ELF-1 (cell line): ENCODE measurements at places on chromosomes 5 and 9.
A peak's percentile ranks its signal among the peaks of the same experiment; 100 is the strongest.

DNA sequence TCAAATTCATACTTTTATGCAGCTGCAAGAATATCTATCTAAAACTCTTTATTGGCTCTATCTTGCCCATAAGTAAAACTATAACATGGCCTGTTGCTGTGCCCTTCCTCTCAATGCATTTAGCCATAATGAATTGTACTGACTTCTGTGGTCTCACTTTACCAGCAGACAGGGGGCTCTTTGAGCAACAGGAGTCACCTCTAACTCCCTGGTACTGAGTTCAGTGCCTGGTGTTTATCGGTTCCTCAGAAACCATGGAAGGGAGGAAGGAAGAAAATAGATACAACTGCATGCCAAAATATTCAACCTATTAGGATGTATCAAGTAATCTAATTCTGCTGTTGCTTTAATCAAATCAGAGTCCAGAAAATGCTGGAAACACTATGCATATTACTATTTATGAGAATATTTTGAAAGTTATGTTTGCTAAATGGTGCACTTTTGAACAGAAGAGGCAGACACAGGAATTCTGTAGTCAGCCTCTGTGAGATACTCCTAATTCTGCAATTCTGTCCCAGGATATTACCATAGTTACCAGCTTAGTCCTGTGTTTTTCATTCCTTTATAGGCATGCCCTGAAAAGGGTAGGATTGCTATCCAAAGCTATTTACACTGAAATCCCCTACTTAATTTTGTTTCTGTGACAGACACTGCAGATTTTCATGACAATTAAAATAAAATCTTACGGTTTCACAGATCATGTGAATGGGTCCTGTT is 89.8 kb downstream of the CD180 start:
- DNase-seq, result no peak

- DNase-seq, result no peak
Measured at GRCh38 chr5:123597018-123597417, 85.0 kb downstream of the CSNK1G3 start.

DNA sequence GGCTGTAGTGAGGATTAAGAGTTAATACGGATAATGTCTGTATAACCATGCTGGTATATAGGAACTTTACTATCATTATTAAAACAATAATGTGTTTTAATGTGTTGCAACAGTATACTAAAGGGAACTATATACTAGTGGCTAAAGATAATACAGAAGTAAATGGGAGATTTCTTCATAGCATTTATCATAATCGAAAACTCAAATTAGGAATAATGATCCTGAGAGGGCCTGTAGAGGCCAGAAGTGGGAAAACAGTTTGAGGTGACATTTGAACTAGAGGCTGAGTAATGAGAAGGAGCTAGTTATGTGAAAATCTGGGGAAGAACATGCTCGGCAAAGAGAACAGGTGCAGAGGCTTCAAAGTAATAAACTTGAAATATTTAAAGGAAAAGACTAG is 2.9 kb downstream of the TCERG1 start:
- DNase-seq, result no peak

- DNase-seq, result no peak
Measured at GRCh38 chr5:142540922-142541422, 144.9 kb downstream of the FGF1 start.

GRCh38 chr5:170211575-170212334 is 21.0 kb upstream of the C5orf58 start:
- DNase-seq, result no peak

GRCh38 chr5:39376293-39376714 is 12.0 kb upstream of the C9 start:
- peak; percentile 49 for DNase-seq

DNA sequence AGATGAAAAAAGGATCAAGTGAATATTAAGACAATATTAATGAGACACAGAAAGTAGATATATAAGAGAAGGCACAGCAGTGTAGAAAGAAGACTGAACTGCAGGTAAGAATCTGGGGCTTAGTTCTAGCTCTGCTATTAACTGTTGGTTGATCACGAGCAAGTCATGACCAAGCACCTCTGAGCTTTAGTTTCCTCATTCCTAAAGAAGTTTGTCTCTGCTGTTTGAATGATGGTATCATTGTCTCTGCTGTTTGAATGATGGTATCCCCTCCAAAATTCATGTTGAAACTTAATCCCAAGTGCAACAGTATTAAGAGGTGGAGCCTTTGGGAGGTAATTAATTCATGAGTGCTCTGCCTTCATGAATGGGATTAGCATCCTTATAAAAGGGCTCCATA is 2.5 kb upstream of the NME5 start:
- no peak for DNase-seq

DNA sequence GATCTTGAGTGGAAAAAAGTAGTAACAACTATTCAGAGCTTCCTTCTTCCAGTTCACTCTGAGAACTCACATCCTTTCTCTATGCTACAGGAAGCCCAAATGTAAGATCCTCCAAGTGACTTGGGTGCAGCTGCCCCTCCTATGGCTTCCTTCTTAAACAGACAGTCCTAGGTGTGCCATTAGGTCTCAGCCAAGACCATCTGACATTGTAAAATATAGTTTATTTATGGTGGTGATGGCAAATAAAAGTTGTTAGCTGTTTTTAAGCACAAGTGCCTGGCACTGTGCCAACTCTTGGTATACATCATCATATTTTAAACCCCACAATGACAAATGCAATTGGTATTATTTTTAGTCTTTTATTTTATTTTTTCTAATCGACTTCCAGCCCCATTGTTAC is 58.1 kb downstream of the TMEM252 start:
- DNase-seq, result no peak

DNA sequence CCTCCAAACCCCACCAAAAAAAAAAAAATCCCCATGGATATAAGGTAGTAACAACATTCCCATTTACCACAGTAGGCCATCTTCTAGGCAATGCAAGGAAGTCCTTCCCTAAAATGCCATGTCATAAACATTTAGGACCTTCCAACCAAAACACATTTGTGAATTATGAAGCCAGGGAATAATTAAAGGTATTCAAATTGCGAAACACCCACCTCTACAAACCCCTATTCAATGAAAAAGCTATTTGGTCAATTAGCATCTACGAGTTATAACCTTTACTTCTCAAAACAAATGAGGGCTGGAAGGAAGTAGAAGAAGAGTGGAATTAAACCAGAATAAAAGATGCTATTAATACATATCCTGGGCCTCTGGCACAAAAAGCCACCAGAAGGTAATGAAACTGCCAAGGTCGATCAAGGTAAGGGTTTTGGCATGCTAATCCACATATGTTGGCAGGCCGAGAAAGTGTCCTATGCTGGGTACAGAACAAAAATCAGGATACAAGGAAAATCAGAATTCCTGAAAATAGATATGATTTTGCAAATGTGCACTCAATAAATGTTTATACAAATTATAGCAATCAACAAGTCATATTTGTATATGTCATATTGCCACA is 47.7 kb downstream of the MTMR12 start:
- DNase-seq, result no peak

- no peak for DNase-seq
Measured at GRCh38 chr5:53874409-53874808, 314.0 kb downstream of the NDUFS4 start.

GRCh38 chr5:66015196-66015960 is 89.0 kb downstream of the ERBIN start:
- no peak for DNase-seq

- DNase-seq, result peak; percentile 46
Measured at GRCh38 chr5:123512611-123513461, 859 bp downstream of the CSNK1G3 start.

DNA sequence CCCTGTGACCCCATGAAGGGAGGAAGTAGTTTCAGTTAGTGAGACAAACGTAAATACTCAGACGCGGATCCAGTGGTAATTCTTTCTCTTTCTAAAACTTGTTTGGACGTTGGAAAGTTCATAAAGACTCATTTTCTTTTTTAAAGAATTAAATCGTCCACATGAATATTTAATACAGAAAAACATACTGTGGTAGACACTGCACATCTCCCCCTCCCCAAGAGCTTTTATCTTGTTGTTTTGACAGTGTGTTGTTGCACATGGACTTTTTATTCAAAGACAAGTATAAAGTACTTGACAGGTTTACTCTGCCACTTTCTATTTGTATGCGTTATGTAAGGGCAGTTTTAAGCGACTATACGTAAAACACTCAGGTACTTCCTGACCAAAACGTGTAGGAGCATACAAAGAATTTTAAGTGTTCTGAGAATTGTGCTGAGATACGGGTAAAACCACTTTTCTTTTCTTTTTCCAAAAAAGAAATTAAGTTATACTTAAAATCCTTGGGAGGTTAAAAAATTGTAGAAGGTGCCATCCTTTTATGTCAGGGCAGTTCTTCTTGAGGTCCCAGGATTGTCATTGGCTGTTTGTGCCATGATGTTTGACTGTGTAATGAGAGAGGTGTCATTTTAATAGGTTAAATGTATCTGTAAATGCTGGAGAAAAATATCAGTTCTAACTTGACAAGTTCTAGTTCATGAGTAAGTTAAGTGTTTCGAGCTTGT is 1.3 kb downstream of the NIPBL start:
- peak; percentile 10 for DNase-seq

- DNase-seq, result no peak
Measured at GRCh38 chr9:121642758-121643157, 8.7 kb upstream of the DAB2IP start.

DNA sequence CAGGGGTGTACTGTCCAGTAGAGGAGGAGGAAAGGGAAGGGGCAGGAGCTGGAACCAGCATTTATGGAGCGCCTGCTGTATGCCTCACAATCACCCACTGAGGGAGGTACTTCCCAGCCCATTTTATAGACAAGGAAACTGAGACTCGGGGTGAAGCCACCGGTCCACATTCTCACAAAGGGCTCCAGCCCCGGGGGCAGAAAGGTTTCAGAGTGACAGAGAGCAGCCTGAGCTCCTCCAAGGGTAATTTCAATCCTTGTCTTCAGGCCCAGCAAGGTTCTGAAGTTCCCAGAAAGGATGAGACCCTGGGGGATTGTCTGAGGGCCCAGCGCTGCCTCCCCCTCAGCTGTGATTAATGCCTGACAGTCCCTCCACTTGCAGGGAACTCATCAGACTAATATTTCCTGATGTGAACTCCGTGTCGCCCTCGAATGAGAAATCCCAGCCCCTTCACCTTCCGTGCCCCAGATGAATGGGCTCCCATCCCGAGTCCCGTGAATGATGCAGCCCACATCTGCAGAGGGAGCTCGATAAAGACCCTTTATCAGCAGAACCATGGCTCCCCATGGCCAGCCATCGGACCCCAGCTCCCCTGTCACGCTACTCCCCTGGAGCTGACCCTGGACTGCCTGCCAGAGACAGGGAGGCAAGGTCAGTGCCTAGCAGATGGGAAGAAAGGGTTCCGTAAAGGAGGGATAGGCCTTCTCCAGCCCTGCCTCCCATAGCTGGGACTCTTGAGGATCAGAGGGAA is 32.1 kb upstream of the MVB12B start:
- DNase-seq, result no peak

DNA sequence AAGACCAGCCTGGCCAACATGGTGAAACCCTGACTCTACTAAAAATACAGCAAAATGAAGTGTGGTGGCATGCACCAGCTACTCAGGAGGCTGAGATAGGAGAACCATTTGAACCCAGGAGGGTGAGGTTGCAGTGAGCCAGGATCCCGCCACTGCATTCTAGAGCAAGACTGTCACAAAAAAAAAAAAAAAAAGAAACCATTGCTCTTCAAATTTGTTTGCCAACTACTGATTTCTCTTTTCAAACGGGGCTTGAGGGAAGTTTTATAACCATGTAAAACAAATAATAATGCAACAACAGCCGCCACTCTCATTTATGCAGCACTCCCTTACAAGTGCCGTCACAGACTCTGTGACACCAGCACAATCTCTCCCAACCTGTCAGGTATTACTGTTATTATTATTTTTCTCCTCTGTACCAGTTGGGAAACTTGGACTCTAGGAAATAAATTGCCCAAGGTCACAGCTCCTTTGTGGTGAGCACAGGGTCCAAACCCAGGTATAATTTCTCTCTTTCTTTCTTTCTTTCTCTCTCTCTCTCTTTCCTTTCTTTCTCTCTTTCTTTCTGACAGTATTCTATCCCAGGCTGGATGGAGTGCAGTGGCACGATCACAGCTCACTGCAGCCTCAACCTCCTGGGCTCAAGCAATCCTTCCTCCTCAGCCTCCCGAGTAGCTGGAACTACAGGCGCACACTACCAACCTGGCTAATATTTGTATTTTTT is 25.4 kb downstream of the SERINC5 start:
- DNase-seq, result no peak

GRCh38 chr5:67095346-67096171 is 101.0 kb downstream of the CD180 start:
- DNase-seq, result peak; percentile 16

GRCh38 chr9:34570809-34571480 is 18.6 kb downstream of the CNTFR start:
- no peak for DNase-seq

DNA sequence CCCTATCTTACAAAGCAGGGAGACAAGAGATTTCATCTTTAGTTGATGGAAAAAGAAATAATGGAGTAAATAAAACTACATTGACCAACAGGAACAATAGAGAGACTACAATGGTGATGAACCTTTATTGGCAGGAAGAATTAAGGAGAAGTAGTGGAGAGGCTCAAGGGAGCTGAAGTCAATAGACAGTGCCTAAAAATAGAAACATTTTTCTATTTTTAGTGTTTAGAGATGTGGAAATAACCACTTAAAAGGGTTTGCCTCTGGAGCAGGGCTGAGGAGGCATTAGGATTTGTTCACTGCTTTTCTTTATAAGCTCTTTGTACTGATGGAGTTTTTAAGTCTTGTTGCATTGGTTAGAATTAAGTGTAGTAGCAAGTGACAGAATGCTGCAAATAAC is 98.4 kb upstream of the ERCC6L2 start:
- no peak for DNase-seq

DNA sequence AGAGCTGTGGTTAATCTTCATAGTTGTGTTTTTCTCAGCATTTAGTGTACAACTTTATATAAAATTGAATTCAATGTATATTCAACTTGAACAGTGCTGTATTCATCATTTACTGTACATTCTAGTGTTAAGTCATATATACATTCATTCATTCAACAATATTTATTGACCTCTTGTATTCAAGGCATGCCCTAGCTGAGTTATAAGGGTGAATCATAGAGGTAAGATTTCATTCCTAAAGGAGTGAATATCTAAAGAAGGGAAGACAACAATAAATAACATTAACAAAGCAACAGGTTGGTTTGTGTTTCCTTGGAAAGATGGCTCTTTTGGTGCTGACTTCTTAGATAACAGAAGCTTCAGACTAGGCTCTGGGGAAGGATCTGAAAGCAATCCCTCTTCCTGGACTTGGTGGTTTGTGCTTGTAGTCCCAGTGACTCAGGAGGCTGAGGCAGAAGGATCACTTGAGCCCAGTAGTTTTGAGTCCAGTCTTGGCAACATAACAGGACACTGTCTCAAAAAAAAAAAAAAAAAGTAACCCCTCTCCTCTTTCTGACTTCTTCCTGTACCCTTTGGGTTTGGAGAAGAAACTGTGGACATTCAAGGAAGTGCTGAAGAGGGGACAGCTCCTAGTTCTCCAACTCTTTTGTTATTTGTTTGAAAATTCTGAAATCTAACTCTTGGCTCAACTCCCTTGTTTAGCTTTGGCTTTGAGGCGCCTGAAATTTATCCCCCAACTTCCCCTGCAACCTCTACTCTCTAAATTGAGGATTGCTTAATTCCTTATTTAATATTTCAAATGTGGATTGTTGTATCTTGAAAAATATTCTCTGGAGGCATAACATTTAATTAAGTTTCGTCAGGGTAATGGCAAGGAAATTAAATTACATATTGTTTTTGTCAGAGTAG is 80.2 kb downstream of the OSTF1 start:
- DNase-seq, result no peak

GRCh38 chr5:142779163-142779840 is 9.1 kb downstream of the ARHGAP26 start:
- peak; percentile 26 for DNase-seq

- no peak for DNase-seq
Measured at GRCh38 chr5:119338326-119338946, 17.4 kb upstream of the TNFAIP8 start.
